NCI-H446 (cell line): ENCODE measurements at places on chromosomes 6 and 20.

GRCh38 chr6:28880894-28881780 is 42.6 kb downstream of the TRIM27 start:
- peak; percentile 84 for DNase-seq

DNA sequence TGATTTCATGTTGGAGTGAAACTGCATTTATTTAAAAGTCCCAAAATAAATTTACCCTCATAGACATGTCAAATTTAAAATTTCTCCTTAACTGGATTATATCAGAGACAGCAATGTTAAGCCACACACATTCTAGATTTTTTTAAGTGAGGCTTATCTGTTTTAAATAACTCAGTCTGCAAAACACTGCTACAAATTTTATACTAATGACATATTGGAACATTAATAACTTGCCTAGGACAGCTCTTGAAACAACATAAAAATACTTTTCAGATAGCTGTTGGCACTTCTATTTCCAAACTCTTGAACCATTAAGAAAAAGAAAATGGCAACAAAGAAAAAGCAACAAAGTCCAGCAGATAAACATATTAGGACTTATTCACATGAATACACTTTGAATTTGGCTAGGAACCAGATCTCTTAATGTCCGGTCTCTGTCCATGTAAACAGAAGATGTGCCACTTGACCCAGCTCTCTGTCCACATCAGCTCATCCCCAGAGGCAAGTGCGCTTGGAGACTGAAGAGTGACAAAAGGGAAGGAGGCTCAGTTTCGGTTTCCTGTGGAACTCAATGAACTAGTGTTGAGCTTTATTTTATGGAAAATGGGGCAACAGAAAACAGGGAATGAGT is 219.3 kb upstream of the THBS2 start:
- no peak for DNase-seq

DNA sequence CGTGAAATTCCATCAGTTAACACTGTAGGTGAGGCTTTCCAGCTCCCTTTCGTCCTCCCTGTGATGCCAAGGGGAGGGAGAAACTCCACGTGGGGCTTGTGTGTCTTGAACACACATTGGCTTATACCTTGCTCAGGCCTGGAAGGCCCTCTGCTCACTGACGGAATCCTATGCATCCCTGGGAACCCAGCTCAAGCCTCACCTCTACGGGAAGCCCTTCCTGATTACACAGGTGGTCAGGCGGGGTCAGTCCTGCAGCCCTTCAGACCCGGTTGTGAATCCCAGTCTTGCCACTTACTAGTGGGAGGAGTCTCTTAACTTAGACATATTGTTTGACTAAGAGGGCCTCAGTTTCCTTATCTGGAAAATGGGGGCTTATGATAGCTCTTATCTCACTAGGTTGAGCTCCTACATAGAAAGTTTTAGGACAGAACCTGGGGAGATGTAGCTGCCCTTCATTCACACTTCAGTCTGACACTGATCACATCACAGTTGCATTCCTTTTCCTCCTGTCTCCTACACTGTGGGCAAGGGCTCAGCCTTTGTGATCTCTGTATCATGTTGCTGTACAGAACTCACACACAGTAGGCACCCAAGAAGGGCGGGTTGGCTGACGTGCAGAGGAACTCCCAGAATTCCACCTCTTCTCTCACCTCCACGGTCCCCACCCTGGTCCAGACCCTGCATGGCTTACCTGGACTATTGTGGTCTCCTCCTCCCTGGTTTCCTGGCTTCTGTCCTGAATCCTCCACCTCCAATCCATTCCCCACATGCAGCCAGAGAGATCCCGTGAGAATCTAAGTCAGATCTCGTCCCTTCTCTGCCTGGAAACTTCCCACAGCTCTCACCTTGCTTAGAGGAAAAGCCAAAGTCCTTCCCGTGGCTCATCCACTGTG is 129.6 kb downstream of the CEBPB start:
- no peak for DNase-seq

GRCh38 chr6:41344876-41345275 is 9.5 kb downstream of the NCR2 start:
- no peak for DNase-seq

- DNase-seq = no peak
Observed at GRCh38 chr6:156189714-156190113, 587.5 kb upstream of the ARID1B start.

DNA sequence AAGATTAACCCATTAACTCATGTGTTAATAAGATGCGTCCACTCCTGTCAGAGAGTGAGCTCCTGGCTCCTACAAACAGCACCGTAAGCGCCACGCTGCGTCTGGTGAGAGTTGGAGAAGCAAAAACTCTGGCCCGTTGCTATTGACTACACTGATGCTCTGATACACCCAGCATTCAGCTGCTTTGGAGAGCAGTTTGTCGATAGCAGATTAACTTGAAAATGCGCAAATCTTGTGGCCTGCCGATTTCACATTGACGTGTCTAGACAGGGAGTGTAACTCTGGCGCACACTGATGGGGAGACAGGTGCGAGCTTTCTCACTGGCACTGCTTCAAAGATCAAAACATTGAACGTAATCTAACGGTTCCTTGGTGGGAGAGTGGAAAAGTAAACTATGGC is 151.7 kb upstream of the RPS6KA2 start:
- no peak for DNase-seq

GRCh38 chr20:21867353-21867752 is 161.9 kb downstream of the PAX1 start:
- no peak for DNase-seq

DNA sequence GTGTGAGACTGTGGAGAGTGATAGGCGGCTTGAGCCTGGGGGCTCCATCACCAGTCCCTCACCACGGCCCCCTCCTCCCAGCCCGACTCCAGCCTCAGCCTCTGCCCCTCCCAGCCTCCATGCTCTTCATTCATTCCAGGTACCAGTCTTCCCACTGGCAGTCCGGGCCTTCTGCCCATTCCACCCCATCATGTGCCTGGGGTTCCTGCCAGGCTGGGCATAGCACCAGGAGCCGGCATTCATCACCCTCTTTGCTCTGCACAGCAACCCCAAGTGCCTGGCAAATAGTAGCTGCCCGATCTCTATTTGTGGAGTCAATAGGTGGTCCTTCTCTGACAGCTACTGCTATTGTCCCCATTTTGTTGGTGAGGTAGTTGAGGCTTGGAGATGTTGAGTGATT is 39.6 kb upstream of the GTSF1L start:
- DNase-seq = no peak

GRCh38 chr20:47743671-47744070 is 41.6 kb downstream of the SULF2 start:
- no peak for DNase-seq
